ENCODE measurements at places on chromosomes 5 and 9.

DNA sequence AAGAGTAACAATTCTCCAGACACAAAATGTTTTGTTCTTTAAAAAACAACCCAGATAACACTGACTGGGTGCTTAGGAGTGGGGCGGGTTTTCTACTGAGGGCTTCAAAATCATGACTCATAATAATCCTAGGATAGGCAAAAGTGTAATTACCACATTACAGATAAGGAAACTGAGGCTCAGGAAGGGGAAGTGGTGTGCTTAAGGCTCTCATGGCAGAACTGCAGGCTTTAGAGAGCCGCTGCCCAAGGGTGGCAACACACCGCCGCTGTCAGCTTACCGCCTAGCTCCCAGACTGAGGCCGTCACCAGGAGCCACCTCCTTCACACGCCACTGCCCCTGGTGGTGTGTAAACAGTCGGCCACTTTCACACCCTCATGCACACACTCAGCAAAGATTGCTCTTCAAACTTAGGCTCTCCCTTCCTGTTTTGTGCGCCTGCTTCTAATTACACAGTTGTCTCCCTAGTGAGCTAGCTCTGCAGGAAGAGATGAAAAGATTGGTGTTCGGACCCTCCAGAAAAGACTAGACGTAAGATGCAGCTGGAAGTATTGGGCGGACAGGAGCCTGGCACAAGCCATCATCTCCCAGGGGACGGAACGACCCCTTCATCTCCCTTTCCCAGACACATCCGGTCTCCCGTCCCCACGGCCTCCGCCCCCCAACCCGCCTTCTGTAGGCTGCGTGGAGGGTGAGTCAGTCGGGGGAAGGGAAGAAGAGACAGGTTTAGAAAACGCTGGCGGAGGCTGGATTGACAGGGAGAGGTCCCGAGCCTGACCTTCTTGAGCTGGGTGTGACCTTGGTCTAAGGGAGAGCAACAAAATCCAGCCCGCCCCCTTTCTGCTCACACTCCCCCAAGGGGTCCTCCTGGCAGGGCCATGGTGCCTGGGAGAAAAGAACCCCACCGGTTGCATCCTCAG is 162.7 kb downstream of the SYK start:
- DNase-seq = peak; percentile 36

- DNase-seq = no peak
Measured at GRCh38 chr5:170334626-170335025, 37.0 kb upstream of the LCP2 start.

DNA sequence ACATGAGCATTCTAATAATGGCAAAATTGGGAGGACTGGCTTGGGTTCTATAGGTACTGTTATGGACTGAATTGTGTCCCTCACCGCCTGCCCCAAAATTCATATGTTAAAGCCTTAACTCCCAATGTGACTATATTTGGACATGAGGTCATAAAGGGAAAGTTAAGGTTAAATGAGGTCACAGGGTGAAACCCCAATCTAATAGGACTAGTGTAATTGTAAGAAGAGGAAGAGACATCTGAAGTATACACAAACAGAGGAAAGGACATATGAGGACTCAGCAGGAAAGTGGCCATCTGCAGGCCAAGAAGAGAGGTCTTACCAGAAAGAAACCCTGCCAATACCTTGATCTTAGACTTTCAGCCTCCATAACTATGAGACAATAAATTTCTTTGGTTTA is 23.1 kb downstream of the RNF180 start:
- no peak for DNase-seq

- no peak for DNase-seq
Measured at GRCh38 chr9:93895535-93895934, 59.6 kb downstream of the BARX1 start.

DNA sequence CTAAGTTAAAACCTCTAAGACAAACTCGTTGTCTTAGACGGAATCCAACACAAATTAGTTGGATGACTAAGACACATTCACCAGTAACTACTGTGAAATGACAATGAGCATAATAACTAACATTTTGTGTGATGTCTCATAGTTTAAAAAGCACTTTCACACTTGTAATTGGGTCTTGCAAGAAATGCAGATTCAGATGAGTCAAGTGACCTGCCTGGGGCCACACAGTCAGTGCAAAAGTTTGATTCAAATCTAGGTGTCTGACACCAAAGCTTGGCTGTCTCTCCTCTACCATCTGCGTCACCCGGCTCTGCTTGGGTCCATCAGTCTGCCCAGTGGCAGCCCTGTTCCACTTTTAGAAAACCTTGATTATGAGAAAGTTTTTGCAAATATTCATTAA is 143.7 kb downstream of the TTLL11 start:
- no peak for DNase-seq
